ENCODE measurements at places on chromosomes 5 and 9. TPM values are rescaled to one million over a fixed set of nuclear protein-coding genes. Genes with fewer than 3 reads are reported as not detected.
A peak's percentile ranks its signal among the peaks of the same experiment; 100 is the strongest.

The PRLR gene
- total RNA-seq, result 0.06 TPM

The PLEKHG4B gene
- total RNA-seq, result 20.1 TPM

GRCh38 chr5:4015709-4016108 is 420.1 kb downstream of the IRX1 start:
- DNase-seq, result no peak

DNA sequence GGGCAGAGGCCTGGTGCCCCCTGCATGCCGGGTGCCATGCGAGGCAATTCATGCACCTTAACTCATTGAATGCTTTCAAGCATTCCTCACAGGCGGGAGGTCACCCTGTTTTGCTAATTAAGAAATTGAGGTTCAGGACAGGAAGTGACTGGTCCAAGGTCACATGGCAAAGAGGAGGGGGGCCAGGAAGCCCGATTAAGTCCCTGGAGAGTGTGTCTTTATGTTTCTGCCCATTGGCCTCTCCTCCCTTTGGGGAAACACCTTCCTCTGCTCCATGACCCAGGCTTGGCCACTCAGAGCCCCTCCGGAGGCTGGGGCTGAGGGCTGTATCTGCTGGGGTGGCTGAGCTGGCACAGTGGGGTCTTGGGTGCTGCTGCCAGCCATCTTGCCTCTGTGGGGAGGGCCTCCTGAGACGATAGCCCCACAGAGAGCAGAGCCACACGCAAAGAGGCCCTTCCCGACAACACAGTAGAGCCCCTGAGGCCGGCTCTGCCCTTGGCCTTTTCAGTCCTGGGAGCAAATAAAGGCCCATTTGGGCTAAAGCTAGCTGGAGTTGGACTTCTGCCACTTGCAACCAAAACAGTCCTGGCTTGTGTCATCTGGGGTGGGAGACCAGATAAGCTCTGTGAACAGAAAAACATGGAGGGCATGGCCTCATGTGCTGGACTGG is 90.8 kb upstream of the NEURL1B start:
- no peak for DNase-seq

- peak; percentile 40 for DNase-seq
These were observed 38.0 kb downstream of the VCAN start for GRCh38 chr5:83509540-83509939.

Measured in cardiac muscle cell (in vitro differentiated cells and primary cell).